Stimulated activated CD8-positive, alpha-beta memory T cell treated with anti-CD3 and anti-CD28 coated beads, Interleukin-7, amount 100 ng/mL, for 24 hours (primary cell): ENCODE measurements at places on chromosomes 12 and 14.
A peak's percentile ranks its signal among the peaks of the same experiment; 100 is the strongest.

GRCh38 chr14:35046751-35047536, 872 bp downstream of the FAM177A1 start:
- DNase-seq, result peak; percentile 13

GRCh38 chr12:122333142-122334087, 67.1 kb upstream of the VPS33A start:
- no peak for DNase-seq

GRCh38 chr12:10213168-10214135, 775 bp downstream of the GABARAPL1 start:
- DNase-seq, result peak; percentile 68

DNA sequence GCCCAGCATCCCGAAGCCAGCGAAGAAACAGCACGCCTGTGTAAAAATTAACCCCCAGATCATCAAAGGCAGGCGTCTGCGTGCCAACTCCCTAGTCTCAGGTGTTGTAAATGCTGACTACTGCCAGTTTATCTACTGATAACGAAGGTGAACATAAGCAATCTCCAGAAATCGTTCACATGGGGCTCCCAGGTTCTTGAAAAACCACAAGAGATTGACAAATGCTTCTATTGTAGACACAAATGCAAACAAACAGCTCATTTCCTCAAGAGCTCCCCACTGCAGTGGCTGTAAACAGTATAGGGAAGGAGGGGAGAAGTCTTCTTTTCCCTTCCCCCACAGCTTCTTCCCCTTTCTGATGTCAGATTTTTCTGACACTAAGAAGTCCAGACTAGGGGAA, 5.3 kb upstream of the PLEKHG3 start:
- DNase-seq, result no peak

DNA sequence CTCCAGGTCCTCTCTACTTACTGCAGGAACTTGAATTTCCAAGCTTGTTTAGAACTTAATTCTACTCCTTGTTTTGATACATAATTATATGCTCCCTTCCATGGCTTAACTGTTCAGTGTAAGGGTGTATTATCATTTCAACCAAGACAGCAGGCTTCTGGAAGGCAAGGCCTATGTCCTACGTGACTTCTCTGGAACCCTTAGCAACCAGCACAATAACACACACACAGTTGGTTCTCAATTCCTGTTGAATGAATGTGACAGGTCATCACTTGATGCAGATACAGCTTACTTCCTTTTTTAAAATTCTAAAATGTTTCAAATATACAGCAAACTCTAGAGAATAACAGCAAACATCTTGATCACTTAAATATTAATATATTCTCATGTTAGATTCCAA, 77.7 kb upstream of the COCH start:
- DNase-seq, result no peak

GRCh38 chr14:24339284-24340151, at the start of gene RIPK3:
Gene RIPK3 (minus strand): TSS chr14:24339991. CDS start chr14:24339826, 165 bp downstream.
- DNase-seq, result no peak

GRCh38 chr14:58298477-58299400, at the start of gene ARID4A:
Gene ARID4A (plus strand): TSS chr14:58298555. CDS start chr14:58299855, 1,300 bp downstream.
- peak; percentile 51 for DNase-seq

- DNase-seq, result no peak
Observed at GRCh38 chr12:6936636-6937480, 6.8 kb upstream of the RNU7-1 start.

DNA sequence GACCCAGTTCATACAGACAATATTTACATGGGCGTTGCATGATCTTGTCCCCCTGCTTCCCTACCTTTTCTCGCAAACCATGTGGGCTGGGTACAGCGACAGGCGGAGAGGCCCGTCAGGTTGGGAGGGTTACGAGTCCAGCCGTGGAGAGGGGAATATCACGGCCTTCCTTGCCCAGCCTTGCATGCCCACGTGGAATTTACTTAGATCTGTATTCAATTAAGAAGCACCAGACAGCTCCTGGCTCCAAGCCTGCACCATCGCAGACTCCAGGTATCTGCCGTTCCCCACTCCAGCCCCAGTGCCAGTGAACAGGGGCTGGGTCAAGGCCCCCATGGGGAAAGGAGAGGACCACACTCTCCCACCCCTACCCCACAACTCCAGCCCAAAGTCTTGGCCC, 29.8 kb downstream of the BCL11B start:
- no peak for DNase-seq

GRCh38 chr12:82651489-82651888, 35.2 kb upstream of the TMTC2 start:
- DNase-seq, result no peak

DNA sequence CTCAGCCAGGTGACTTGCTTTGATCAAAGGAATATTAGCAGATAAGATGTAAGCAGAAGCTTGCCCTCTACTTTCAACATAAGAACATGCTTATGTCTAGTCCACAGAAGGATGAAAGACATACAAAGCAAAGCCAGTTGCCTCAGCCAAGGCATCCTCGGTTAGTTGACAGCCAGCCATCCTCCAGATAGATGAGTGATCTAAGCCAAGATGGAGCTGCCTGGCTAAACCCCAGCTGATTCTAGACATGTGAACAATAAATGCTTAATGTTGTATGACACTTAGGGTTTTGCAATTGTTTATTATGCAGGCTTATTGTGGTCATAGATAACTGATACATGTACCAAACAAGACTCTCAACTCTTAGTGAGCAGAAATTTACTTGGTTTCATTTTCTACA, 157.6 kb upstream of the TMTC2 start:
- DNase-seq, result no peak

DNA sequence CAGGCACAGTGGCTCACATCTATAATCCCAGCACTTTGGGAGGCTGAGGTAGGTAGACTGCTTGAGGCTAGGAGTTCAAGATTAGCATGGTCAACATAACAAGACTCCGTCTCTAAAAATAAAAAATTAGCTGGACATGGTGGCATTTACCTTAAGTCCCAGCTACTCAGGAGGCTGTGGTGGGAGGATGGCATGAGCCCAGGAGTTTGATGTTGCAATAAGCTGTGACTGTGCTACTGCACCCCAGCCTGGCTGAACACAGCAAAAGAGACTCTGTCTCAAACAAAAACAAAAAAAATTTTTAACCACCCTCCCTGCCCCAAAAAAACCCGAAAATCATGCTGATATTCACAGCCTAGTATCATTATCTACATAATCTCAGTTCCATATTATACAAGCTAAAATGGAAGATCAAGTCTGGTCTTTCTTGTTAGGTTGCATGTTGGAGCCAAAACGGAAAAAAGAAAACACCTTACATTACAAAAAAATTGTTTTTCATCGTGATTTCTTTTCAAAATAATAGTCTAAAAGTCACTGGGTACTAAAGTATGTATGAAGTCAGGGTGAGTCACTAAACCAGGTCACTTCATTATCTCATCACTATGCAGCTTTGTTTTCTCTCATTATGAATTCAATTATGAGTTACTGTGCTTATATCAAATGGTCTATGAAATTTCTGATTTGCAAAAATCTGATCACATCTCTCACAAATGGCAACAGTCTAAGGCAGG, 13.8 kb downstream of the GXYLT1 start:
- DNase-seq, result no peak

GRCh38 chr12:57224973-57225679, 4.4 kb upstream of the SHMT2 start:
- DNase-seq, result no peak

DNA sequence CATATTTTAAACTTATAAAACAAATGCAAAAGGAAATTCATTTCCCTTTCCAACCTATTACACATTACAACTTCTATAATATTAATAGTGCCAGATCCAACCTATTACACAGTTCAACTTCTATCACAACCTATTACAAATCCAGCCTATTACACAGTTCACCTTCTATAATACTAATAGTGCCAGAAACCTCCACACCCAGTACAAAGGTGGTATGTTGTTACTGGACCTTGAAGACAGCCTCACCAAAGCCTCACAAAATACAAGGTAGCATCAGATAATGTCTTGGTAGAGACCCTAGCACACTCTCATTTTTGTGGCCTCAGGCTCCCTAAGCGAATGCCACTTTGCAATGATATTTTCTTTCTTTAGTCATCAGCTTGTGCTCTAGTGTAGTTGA, 68.7 kb upstream of the PELI2 start:
- no peak for DNase-seq

DNA sequence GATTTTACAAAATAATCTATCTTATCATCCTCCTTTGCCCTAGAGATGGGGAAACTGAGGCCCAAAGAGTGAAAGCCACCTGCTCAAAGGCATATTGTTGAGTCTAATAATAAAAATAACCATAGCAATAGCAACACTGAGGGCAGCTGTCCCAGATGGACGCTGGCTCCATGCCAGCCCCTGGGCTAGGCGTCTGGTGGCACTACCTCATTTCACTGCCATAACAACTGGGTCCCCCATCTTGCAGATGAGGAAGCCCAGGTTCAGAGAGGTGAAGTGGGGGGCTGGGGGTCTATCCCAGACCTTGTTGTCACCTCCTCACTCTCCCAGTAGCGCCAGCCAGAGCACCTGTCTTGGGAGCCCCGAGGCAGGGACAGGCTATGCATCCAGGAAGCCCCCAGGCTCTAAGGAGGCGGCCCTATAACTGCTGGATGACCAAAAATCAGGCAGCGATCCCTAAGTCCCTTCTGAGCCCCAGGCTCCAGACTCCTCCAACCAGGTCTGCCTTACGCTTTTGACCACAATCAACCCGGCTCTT, 12.8 kb downstream of the BDKRB2 start:
- no peak for DNase-seq

GRCh38 chr14:100327128-100327527, 4.0 kb downstream of the SLC25A47 start:
- no peak for DNase-seq

- DNase-seq, result no peak
Observed at GRCh38 chr12:69936214-69936731, 111.2 kb downstream of the MYRFL start.

GRCh38 chr14:100841066-100841760, 15.3 kb downstream of the MEG3 start:
- no peak for DNase-seq

- DNase-seq, result no peak
Observed at GRCh38 chr14:67444395-67444794, 32.4 kb upstream of the PLEK2 start.

- no peak for DNase-seq
Observed at GRCh38 chr14:63949696-63950095, 96.9 kb downstream of the SYNE2 start.

DNA sequence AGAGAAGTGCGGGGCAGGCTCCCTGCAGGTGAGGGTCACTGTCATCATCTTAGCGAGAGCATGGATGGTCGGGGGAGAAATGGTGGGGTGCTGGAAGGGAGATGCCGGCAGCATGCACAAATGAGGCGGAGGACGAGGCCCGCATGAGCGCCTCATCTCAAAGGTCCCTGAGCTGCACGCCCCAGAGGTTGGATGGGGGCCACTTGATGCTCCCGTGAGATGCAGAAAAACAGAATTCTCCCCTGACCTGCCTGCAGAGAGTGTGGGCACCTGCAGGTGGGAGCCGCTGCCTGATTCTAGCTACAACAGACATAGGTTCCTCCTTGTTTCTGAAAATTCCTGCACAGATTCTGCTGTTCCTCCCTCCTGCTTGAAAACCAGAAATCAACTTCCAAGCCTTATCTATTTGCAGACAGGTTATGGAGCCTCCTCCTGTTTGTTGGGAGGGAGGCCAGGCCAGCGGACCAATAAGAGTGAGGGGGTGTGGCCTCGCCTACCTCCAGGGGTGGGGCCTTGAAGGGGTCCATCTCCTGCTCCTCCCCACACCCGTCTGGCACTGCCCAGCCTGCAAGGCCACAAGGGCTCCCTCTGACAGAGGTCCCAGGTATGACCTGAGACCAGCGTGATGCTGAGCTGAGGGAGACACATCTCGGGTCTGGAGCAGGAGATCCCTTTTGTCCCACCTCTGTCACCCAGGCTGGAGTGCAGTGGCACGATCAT, 67.2 kb downstream of the KDM2B start:
- DNase-seq, result no peak

DNA sequence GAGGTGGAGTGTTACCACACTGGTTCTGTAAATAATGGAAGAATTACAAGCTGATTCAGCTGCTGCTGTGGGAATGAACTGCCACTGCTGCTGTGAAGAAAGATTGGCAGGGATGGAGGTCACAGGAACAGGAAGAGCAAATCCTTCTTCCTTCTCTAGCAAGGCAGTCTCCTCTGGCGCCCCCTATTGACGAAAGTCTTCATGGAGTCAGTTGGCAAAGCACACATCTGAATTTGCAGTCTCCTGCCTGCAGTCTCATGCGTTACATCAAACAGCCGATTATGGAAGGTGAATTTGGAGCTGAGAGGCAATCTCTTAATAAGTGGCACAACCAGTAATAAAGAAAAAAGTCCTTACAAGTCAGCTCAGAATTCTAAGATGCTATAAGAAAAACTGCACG, 106.0 kb upstream of the TMTC1 start:
- DNase-seq, result no peak

GRCh38 chr12:50402264-50403000, 1.7 kb downstream of the LARP4 start:
- no peak for DNase-seq

DNA sequence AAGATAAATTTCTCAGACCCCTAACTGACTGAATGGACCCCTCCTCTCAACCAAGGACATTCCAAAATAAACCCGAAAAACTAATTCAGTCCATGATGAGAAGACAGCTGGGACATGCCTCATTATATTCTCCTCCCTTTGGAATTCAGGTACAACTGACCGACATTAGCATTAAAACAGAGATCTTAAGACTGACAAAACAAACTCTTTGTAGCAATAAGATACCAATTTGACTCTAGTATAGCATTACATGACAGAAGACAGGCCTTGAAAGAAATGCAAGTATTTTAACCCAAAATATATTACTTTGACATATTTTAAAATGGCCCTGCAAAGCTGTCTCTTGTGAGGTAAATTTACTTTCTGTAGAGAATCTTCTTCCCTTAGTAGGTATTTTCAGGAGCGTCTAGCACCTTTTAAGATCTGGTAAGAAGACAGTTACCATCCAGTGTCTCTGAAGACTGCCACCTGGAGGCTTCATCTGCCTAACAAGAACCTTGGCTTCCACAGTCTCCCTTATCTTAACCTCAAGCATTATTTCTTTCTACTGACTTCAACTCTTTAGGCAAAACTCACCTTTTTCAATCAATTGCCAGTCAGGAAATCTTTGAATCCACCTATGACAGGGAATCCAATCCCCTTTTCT, 957.5 kb downstream of the SLC6A15 start:
- DNase-seq, result no peak

DNA sequence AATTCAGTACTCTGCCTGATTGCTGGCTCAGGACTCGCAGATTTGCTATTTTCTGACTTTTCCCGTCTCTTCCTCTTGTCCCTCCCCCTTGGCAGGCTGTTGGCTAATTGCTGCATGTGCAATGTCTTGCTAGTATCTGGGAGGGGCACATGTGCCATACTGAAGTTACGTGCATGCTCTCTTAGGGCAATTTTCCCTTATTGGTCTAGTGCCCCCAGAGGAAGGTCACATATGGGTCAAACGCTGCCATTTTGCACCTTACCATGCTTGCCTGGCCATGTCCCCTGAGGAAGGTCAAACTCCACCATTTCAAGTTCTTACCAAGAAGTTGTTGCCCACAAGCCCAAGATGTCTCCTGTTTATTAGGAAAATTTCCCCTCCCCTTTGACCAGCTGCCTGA, 13.9 kb upstream of the ERC1 start:
- DNase-seq, result no peak

DNA sequence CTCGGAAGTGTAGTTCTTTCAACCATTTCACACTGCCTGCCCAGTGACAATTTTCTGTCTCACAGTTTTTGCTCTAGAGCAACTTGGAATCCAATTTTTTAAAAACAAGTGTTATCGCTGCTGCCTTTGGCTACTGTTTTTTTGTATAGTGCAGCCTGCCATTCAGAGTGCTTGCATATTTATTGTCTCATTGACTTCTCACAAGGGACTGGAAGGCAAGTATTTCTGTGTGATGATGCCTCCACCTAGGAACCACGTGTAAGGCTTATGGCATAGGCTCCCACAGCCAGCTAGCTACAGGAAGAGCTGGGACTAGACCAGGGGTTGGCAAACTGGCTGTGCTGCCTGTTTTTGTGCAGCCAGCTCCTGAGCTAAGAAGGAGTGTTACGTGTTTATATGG, 903 bp downstream of the PARPBP start:
- DNase-seq, result no peak
